ENCODE measurements at places on chromosomes 4 and X.

DNA sequence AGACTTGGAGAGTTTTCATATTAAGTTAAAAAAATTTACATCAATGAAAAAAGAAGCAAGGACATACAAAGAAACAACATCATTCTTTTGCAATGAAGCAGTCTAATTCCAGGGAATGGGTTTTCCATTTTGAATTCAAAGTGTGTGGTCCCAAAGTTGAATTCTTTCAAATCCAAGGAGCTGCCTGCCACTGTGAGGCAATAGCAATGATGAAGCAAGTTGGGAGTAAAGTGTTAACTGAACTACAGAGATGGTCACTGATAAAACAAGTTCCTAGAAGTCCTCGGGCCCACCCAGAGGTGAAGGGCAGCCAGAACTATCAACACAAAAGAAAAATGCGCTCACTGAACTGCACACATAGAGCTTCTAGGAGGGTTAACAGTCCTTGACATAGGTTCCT, 115.9 kb downstream of the RAB28 start:
- no peak for DNase-seq

DNA sequence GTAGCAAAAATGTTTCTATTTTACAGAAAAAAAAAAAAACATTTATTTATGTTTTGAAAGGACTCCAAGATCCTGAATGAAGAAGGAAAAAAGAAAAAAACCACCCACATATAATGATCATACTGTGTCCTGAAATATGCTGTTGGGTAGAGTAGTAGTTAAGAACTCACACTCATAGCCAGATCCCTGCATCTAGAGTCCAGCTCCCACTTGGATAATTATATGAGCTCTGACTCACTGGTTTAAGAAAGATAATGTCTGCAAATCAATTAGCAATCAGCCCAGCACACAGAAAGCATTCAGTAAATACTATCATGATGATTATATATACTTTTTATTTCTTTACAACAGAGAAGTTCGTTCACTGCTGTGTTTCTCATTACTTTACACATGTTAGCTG, 46.7 kb upstream of the MXRA5 start:
- no peak for DNase-seq

DNA sequence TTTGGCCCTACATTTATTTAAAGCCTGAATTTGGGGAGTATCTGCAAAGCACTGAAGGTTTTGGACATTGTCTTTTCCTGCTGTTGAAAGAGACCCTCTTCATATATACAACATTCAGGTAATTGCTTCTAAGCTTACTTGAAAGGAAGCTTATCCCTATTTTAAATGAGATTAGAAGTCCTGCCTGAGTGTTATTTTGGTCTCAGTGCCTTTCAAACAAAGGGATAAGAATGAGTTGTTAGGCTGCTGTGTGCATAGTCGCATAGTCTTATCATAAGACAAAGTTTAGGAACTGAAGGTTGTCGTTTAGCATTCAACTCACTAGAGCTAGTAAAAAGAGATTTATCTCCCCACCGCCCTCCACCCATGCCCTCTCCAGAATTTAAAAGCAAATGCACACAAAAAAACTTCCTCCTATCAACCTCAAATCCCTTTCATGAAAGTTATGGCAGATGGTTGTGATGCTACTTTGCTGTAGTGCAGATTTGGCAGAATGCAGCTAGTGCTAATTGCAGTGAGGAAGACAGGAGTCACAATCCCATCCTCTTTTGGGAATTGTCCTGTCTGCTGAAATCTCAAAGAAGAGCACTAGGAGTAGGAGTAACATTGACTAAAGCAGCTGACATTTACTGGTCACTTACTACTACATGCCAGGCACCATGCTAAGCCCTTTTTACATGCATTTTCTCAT, 5.8 kb downstream of the HERC3 start:
- DNase-seq: no peak

DNA sequence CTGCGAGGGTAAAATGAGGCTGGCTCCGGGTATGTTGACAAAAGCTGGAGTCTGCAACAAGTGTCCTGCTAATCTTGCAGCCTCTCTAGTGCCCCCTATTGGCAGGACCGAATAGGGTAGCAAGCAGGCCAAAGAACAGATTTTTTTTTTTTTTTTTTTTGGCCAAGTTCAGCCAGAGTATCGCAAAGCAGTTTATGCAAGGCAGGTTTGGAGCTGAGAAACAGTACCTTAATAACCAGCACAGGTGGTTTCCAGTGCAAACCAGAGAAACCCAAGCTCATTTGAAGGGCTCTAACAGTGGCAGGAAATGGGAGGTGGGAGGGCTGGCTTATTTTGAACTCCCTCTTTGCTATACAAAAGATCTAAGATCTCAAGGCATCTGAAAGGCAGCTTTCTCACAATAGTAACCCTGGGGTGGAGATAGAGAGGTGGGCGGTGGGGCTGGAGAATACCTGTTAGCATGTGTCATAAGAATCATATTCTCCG, 38.2 kb upstream of the OCIAD2 start:
- DNase-seq: no peak

GRCh38 chrX:27619975-27620374, 29.8 kb downstream of the DCAF8L2 start:
- DNase-seq: no peak

GRCh38 chr4:185626798-185627197, 91.5 kb upstream of the PDLIM3 start:
- DNase-seq: no peak

GRCh38 chr4:71188156-71188640, 150.6 kb upstream of the SLC4A4 start:
- DNase-seq: no peak

DNA sequence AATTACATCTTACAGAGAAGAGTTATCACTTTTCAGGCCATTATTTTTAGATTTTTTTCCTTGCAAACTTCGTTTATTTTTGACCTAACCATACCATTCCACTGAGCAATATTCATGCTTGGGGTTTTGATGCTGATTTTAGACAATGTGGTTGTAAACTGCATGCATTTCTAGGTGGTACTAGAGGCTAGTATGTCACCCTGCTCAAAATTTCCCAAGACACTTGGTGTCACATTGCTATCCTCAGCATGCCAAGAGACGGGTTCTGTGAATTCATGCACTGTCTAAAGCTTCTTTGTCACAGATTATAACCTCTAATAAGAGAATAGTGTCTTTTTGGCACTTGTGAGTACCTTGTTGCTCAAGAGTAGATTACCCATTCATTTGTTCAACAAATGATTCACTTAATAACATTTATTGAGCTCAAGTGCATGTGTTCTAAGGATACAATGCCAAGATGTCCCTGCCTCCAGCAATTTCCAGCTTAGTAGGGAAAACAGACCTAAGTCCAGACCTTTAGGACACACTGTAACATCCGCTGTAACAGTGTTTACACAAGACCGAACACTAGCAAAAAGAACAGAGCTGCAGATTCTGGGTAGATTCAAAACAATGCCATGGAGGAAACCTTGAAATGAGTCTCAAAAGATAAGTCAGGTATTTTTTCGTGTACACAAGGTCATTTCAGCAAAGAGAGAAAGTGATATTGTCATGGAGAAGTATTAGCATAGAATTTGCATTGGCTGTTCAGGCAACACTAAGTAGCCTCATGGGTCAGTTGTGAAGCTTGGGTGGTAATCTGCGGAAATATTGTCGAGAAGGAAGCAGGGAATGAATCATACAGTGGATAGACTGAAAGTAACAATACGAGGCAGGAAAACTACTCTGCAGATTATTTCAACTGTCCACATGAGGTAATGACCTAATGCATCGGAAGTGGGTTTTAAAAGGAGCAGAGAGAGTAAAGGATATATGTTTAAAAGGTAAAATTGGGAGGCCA, 515.1 kb upstream of the ZFP42 start:
- no peak for DNase-seq

DNA sequence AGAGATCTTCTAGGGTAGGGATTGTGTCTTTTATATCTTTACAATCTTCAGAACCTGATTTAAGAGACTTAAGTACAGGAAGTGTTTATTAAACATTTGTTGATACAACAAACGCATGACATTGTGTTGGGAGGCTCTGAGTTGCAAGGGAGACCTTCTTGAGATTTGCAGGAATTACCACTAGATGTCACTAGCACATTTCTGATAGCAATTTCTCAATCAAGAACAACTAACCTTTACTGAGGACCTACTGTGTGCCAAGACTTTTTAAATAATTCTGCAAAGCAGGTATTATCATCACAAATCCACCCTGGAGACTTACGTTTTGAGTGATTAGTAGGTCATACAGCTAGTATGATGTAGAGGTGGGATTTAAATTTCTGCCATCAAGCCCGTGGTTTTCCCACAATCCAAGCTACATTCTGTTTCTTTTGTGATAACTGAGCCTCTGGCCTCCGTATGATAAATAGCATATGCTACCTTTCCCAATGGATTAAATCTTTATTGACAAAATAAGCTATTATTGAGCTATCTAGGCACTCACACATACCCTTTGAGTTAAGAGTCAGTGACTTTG, 986.0 kb downstream of the CCSER1 start:
- no peak for DNase-seq

- peak; percentile 10 for DNase-seq
Measured at GRCh38 chrX:70168238-70169188, 8.8 kb upstream of the DGAT2L6 start.
